Activated CD8-positive, alpha-beta memory T cell treated with anti-CD3 and anti-CD28 coated beads for 1 hour (primary cell): ENCODE measurements at places on chromosomes 12 and 14.

DNA sequence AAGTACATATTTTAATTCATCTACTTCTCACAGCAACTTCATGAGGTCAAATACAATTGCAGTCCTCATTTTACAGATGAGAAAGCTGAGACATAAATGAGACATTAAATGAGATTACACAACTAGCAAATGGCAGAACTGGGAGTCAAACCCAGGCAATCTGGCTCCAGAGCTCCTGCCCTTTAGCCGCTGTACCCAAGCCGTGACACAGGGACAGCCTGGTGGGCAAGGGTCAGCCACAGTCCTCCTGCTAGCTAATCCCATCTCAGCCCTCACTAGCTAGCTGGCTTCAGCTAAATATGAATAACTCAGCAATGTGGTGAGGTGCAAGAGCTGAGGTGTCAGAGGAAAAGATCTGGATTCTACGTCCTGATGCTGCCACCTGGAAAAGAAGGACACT lies 54.8 kb downstream of the NINJ2 start:
- no peak for DNase-seq

DNA sequence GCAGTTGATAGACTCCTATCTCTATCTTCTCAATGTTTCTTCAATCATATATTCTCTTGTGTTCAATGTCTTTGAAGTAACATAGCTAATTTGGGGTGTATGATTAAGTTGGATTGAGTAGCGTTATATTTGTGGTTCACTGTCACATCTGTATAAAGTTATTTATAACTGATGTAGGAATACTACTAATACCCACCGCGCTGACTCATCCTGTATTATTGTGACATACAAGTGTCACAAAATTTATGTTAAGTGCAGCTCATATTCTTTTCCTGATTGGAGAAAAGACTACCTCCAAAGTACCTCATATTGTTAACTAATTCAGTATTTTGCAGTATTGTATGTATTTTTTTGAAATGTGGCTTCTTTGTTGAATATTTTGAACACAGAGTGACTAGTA lies 940.8 kb downstream of the SLC6A15 start:
- no peak for DNase-seq

DNA sequence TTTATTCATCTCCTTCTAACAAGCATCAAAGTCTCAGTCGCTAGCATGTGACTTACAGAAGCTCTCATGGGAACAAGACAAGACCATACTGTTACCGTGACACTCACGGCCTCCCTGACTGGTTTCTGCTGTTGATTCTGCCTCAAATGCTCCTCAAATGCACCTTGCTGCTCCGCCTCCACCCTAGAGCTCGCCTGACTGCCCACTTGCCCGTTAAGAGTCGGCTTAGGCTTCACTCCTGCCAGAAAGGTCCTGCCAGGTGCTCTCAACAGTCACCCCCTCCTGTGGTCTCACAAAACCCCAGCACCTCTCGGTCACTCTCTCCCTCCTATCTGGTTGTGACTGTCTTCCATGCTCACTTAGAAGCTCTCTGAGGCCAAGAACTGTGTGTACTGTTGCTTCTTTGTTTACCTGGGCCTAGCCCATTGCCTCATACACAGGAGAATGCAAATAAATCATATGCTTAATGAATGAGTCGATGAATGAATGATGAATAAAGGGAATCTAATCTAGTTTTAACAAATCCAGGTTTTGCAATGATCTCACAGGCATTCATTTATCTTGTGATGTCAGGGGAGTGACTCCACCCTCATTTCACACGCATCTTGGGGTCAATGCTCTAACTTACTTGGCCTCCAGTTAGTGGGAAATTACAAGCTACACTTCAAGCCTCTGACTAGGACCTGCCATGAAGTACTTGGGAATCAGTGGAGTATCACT lies 41.3 kb downstream of the SSH1 start:
- DNase-seq = no peak

DNA sequence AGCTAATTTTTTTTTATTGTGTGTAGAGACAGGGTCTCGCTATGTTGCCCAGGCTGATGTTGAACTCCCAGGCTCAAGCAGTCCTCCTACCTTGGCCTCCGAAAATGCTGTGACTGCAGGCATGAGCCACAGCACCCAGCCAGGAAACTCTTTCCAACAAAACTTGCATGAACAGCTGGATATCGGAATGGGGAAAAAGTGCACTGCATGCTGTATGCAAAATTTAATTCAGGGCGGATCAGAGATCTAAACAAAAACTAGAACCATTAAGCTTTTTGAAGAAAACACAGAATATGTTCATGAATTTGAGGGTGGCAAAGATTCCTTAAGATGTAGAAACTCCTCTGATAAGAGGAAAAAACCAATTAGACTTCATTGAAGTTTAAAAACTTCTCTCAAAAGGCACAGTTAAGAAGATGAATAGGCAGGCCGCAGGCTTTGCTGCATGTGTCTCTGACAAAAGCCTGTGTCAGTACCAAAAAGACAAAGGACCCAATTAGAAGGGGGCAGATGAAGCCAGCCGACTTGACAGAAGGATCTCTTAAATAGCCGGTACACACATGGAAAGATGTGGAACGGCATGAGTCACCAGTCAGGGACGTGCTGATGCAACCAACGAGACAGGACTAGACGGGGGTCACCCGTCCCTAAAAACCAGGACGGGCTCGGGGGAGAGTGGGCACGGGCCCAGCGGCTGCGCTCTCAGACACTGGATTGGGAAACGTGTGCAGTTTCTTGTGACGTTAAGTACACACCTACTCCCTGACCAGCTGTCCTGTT lies 34.8 kb upstream of the MMP17 start:
- no peak for DNase-seq

DNA sequence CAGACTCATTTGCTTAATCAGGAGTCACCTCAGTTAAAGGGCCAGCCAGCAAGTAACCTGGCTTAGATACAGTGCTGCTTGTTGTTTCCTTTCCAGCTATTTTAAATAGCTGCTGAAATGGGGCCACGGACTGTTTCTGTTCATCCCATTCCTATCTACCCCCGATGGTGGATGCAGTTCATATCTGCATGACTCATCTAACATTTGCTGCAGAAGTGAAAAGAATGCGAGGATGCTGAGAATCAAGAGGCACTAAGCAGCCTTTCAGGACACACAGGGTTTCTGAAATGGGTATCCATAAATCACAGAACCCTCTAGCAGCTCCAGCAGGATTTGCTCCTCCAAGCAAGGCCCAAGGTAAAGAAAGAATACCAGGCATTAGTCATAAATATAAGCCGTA lies 60.2 kb upstream of the RTRAF start:
- DNase-seq = no peak

- DNase-seq = no peak
Measured at GRCh38 chr12:111221062-111222026, 147.6 kb downstream of the PHETA1 start.

- DNase-seq = no peak
Measured at GRCh38 chr12:72734581-72734980, 462.4 kb downstream of the TRHDE start.

GRCh38 chr14:76756371-76756750 lies 4.9 kb upstream of the VASH1 start:
- no peak for DNase-seq

GRCh38 chr12:118359541-118359915 lies 13.2 kb downstream of the TAOK3 start:
- DNase-seq = no peak

DNA sequence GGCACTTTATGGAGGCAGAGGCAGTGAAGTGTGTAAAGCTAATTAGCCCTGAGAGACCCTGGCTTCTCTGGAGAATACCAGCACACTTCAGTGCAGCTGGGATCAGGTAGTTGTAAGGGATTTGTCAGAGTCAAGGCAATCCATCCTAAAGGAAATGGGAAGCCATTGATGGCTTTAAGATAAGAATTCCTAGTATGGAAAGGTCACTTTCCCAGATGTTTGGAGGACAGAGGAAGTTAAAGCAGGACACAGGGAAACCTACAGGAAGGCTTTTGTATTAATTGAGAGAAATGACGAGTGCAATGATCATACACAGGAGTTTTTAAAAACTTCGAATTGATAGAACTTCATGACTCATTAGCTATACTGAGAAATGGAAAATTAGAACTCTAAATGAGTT lies 254.4 kb downstream of the SLC16A7 start:
- DNase-seq = no peak

DNA sequence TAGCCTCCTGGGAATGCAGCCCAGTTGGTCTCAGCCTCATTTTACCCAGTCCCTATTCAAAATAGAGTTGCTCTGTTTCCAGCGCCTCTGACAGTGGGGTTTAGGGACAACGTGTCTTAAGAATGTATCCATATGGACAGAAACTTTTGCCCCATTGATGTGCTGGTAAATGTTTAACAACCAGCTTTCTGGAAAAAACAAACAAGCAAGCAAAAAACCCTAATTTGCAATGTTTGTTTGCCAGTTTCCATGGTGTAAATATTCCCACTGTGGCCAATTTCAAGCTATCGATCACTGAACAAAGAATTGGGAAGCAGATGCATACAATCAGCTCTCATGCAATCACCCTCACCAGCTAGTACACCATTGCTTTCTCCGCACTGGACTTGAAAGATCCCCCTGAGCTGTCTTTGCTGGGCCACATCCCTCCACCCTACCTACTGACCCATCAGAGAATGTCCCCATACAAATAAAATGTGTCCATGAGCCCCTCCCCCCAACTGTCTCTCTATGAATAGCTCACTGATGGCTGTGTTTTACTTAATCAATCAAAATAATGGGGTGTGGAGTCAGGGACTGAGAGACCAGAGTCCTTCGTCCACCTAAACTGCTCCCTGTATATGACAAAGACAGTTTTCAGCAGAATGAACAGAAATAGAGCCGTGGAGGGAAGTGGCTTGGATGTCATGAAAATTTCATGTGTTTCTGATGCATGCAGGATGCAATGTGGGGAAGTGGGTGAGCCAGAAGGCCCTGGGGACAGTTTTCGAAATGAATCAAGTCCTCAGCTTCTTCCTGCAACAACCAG lies 40.8 kb downstream of the CCDC60 start:
- DNase-seq = no peak

- DNase-seq = no peak
Measured at GRCh38 chr12:69657376-69658137, 41.5 kb downstream of the BEST3 start.

DNA sequence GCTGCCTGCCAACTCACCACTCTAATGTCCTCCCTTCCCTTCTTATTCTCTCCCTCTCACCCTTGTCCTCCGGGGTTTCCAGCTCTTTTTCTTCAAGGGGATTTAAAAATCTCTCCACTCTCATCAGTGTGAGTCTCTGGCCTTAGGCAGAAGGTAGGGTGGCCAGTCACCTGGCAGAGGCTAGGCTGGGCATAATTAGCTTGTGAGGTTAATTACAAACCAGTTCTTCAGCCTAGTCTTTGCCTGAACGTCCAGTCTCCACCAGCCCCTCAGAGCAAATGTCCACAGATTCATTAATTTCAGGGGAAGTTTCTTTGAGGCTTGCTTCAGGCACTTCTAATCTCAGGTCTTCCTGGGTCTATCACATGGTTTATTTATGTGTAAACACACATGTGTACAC lies 6.7 kb downstream of the KRT7 start:
- DNase-seq = no peak

- DNase-seq = no peak
Measured at GRCh38 chr12:89370421-89370831, 18.1 kb upstream of the DUSP6 start.

DNA sequence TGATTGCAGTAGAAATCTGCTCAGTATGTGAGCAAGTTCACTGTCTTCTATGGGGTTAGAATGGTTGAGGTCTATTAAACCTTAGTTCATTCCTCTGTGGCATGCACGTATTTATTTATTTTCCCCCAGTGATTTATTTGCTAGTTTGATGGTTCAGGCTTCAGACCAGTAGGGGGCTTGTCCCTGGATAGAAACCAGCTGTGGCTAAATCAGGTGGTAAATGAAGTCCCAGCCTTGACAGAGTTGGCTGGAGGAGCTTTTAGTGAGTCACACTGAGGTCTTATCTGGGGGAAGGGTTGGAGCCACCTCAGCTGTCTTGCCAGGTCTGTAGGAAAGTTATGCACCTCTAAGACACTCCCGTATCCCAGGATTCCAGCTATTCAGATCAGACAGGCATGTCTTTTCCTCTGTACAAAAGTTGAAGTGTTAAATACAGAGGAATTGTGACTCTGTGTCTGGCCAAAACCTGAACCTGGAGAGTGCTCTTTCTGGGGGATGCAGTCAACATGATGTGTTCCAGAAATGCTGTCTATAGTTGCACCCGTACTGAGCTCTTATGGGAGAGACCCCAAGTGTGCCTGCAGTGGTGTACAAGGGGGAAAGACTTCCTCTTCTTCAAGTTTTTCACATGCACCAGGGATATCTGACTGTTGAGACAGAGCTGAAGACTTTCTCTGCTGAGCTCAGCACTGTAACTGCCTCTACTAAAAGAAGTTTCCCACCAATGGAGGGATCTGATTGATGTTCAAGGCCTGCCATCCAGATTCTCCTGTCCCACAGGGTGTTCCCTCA lies 1322.1 kb downstream of the TMEM121 start:
- DNase-seq = no peak

DNA sequence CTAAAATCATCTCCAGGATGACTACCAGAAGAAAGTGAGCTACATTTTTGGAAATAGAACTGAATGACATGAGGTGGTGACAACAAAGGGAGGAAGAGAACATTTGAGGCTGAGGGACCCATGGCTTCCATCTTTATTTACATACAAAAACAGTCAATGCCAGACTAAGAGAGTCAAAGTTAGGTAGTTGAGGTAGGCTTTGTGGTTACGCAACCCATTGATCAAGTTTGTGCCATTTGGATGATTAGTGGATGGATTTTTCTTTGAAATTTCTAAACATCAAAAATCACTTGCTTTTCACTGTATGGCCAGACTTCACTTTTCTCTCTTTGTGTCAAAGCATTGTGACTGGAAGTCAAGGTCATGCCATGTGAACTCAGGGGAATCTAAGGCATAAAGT lies 22.9 kb downstream of the ASCL1 start:
- no peak for DNase-seq

- no peak for DNase-seq
Measured at GRCh38 chr12:84757978-84758377, 154.6 kb downstream of the SLC6A15 start.

DNA sequence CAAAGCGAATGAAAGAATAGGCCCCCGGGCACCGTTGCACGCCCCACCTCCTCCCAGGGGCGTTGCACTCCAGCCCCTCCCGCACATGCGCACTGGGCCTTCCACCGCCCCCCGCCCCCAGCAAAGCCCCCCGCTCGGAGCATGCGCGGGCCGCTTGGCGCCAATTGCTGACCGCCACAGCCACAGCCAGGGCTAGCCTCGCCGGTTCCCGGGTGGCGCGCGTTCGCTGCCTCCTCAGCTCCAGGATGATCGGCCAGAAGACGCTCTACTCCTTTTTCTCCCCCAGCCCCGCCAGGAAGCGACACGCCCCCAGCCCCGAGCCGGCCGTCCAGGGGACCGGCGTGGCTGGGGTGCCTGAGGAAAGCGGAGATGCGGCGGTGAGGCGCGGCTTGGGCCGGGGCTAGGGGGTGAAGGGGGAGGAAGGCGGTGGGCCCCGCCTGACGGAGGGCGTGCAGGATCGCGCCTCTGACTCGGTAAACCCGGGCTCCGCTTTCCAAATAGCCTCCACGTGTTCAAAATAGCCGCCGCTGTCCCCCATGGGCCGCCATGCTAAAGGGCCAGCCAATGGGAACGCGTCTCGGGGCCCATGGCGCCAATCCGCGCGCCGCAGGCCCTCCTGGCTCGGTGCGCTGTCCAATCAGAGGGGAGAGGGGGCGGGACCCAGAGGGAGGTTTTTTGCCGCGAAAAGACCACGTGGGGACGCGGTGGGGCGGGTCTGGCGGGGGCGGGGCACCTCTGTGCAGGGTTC lies at the start of gene UNG:
Gene UNG, plus strand, starts transcription at position 163 of the 748 bp plus-strand sequence. Its CDS starts 83 bp downstream, at position 246.
- DNase-seq = peak; percentile 83

- DNase-seq = no peak
Measured at GRCh38 chr12:53964315-53964713, 8.6 kb upstream of the HOXC11 start.
